ENCODE measurements at places on chromosomes 7 and 10.

- no peak for DNase-seq
These were observed 7.9 kb downstream of the ESYT2 start for GRCh38 chr7:158821171-158822031.

DNA sequence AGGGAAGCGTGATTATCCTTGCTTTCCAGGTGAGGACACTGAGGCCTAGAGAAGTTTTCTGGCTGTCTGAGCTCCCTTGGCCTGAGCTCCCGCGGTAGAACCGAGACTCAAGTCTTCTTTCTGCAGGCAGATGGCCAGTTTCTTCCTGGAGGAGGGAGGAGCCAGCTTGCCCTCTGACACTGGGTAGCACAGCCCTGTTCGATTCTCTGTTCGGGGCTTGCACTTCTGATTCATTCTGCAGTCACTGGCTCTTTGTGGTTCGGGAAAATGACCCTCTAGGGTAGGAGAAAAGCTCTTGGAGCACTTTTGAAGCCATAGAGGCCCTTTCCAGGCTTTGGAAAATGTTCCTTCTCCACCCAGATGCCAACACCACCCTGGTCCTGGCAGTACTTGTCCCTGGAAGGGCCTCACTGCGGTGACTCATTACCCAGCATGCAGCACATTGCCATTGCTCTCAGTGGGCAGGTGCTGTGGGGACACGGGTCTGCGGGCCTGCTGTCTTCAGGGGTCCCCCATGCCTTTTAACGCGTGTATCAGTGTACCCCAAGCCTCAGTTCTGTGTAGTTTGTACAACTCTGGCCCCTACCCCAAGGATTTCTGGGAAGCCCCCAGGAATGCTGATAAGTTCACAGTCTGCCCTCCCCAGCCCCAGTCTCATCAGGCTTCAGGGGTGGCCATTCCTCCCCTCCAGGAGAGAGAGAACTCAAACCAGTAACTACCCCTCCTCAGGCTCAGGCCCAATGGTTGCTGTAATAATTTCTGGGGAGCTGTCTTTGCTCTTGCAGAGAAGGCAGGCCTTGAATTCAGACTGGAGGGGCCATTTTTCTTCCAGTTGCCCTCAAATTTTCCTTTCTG, 11.9 kb downstream of the CHST3 start:
- DNase-seq = no peak

GRCh38 chr10:123132576-123133477, 2.9 kb upstream of the HMX3 start:
- peak; percentile 24 for DNase-seq

DNA sequence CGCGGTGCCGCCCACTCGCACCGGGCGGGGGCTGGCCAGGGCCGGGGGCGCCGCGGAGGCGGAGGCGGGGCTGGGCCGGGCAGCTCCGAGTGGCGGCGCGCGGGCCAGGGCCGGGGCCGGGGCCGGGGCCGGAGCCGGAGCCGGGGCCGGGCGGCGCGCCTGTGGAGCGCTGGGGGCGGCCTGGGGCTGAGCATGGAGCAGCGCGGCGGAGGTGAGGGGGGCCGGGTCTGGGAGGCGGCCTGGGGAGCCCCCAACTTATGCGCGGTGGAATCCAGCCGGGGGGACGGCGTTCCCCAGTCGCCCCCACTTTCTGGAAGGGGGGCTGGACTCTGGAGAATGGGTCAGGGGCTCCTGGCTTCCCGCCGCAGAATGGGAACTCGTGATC, at the start of gene LZTS2:
LZTS2 (plus strand) TSS at position 67 of the 385 bp plus-strand sequence. CDS start 2,731 bp downstream, outside the sequence.
- no peak for DNase-seq

DNA sequence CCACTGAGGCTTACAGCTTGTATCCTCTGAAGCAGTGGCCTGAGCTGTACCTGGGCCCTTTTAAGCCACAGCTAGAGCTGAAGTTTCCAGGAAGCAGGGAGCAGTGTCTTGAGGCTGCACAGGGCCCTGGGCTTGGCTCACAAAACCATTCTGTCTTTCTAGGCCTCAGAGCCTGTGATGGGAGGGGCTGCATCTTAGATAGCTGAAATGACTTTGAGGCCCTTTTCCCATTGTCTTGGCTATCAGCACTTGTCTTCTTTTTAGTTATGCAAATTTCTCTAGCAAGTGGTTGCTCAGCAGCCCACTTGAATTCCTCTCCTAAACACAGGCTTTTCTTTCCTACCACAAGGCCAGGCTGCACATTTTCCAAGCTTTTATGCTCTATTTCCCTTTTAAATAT, 864.2 kb downstream of the REEP3 start:
- DNase-seq = no peak

DNA sequence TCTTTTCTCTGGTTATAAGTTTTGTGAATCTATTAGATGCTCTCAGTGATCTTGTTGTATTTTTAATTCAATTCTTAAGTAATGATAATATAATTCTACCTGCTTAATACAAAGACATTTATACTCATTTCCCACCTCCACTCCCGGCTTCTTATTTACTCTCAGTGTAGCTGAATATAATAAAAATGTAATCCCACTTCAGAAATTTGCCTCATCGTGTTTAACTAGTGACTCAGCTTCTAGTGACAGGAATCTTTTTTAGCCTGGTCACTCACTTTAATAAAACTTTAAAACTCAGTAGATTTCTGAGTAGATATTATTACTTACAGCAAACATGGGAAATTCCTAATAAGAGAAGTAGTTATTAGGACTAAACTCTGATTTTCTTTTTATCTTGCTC, 1506.2 kb upstream of the LRRTM3 start:
- no peak for DNase-seq

DNA sequence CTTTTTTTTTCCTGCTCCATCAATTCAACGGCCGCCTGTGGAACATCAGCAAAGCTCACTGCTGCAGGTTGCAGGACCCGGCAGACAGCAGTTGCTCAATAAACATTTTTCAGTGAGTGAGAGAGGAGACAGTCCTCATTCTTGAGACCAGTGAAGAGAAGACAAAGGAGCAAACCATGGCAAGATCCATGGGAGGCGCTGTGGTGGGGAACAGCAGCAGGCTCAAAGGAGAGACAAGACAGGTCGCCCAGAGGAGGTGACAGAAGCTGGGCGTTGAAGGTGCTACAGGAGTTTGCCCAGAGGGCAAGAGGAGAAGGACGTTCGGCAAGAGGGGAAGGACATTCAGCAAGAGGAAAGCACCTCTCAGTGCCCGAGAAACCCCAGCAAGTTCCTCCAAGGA, 74.5 kb upstream of the FGFR2 start:
- no peak for DNase-seq

DNA sequence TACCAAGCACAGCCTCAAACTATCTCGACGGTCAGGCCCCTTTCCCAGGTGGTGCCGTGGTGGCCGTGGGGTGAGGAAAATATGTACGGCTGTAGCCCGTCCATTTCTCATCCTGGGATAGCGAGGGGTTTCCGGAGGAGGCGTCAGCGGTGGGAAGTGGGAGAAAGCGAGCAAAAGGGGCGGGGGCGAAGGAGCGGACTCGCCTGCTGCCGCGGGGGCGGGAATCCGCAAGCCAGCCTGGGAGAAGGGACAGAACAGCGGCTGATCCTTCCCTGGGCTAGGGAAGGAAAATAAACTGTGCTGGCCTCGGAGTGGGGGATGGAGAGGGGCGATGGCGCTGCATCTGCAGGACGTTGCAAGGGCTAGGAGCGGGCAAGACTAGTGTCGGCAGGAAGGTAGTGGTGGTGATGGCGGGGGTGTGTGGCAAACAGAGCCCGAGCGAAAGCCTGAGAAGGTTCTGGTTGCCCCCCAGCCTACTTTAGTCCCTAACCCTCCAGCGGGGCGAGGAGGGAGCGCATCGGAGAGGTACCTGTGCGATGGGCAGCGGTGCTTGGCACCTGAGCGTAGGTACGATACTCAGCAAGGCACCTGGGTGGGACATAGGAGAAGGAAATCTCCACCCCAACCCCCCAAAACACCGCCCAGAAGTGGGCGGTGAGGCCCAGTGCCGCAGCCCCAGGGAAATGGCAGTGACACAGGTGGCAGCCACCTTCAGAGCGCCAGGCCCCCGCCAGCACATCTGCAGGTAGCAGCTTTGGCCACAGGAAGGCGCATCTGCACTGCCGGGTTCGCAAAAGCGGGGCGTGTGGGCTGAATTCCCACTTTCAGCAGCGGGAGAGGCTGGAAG, 49.9 kb upstream of the STEAP1B start:
- DNase-seq = peak; percentile 27

GRCh38 chr10:133475425-133475734, 21.6 kb downstream of the SCART1 start:
- DNase-seq = no peak

DNA sequence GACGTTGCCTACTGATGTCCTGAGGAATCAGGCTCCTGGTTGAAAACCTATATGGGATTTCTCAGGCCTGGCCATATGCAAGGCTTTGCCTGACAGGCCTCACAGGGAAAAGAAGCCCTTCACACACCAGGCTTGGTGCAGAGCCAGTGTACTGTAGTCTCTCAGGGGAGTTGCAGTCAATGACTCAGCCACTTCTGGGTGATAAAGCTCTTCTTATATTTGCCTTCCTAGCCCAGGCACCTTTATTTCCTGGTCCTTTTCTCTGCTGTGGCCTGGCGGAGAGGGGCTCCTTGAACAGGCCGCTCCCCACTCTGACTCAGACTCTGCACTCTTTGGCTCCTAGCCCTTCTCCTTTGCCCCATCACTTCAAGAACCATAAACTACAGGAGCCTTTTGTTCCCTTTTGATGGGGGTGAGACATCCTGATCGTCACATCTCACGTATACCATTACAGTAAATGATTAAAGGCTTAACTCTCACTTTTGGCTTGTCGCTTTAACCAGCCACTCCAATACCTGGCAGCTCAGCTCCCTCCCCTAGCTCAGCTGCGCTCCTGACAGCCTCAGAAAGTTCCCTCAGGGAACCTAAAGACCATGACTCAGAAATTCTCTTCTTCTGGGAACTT, 33.5 kb downstream of the DPY19L1 start:
- DNase-seq = peak; percentile 61

DNA sequence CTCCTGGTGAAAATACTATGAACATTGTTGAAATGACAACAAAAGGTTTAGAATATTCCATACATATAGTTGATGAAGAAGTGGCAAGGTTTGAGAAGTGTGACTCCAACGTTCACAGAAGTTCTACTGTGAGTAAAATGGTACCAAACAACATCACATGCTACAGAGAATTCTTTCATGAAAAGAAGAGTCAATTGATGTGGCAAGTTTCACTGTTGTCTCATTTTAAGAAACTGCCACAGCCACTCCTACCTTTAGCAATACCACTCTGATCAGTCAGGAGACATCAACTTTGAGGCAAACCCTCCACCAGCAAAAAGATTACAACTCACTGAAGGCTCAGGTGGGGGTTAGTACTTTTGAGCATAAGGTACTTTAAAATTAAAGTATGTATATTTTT, 693.3 kb downstream of the GRID1 start:
- no peak for DNase-seq

- DNase-seq = peak; percentile 66
These were observed 4.5 kb upstream of the PLXNA4 start for GRCh38 chr7:132580717-132581285.

GRCh38 chr10:34150103-34150502, 665.0 kb downstream of the PARD3 start:
- no peak for DNase-seq

DNA sequence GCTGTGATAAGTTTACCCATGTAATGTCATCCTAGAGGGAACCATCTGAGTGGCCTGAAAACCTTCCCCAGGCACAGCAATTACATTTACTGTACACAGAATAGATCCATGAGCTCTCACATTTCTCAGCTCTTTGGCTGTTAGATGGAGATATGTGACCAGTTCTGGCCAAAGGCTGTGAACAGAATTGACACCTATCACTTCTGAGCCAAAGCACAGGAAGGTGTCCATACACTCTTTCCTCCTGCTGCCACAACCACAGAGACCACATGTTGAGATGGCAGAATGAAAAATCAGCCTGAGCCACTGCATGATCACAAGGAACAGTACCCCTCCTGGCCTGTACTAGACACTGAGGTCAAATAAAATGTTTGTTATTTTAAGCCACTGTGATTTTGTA, 44.3 kb upstream of the ATOH7 start:
- no peak for DNase-seq

GRCh38 chr7:37671876-37672275, 11.7 kb upstream of the GPR141 start:
- no peak for DNase-seq

DNA sequence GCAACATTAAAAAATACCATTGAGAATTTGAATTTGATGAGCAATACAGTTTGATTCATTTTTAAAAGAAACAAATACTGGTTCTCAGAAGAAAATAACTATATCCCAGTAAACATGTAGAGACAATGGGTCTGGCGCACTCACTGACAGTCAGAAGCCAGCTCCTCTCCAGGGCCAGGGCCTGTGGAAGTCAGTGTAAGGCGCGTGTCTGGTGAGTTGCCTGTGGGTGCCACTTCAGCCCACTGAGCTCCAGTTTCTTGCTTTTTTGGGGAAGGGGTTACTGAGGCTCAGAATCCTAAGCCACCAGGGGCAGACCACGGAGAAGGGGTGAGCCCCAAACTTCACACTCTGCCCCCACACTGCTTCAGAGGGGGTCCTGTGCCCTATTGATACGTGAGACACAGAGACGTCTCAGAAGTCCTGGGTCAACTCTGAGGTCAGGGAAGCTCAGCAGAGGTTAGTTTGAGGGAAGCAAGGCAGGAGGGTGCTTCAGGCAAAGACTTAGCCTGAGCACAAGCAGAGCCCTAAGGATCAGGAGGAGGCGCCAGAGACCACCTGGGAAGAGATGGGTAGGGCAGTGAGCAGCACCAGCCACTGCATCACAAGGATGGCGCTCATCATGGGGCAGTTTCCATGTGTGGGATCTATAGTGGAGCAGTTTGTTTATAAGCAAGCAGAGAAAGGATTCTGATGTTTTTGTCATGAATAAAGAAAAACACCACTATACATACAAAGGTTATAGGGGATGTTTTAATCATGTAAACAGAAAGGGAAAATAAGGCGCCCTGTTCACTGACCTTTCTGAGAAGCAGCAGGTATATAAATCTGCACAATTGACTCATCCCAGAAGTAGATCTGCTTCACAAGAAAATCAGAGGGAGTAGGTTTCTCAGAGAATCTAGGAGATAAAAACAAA, 95.7 kb downstream of the PKD1L1 start:
- DNase-seq = no peak
